ENCODE measurements at places on chromosomes 13 and 19.

DNA sequence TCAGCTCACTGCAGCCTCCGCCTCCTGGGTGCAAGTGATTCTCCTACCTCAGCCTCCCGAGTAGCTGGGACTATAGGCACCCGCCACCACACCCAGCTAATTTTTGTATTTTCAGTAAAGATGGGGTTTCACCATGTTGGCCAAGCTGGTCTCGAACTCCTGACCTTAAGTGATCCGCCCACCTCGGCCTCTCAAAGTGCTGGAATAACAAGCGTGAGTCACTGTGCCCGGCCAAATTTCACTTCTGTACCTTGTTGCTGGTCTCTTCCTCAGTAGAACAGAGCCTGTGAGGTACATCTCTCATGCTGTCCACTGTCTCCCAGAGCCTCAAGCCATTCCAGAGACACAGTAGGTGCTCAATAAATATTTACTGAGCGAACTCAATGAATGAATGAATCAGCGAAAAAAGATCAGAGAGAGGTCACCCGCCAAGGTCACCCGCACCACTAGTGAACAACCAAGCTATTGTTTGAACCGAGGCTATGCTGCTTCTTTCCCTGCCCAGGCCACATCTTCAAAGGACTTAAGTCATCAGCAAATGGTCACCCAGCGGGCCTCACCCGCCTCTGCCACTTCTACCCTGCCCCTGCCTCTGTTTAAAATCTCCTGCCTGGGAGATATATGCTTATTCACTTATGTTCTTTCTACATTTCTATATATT lies 9.3 kb downstream of the TMEM143 start:
- no peak for DNase-seq

GRCh38 chr13:110008816-110009215 lies 222.4 kb upstream of the IRS2 start:
- no peak for DNase-seq

DNA sequence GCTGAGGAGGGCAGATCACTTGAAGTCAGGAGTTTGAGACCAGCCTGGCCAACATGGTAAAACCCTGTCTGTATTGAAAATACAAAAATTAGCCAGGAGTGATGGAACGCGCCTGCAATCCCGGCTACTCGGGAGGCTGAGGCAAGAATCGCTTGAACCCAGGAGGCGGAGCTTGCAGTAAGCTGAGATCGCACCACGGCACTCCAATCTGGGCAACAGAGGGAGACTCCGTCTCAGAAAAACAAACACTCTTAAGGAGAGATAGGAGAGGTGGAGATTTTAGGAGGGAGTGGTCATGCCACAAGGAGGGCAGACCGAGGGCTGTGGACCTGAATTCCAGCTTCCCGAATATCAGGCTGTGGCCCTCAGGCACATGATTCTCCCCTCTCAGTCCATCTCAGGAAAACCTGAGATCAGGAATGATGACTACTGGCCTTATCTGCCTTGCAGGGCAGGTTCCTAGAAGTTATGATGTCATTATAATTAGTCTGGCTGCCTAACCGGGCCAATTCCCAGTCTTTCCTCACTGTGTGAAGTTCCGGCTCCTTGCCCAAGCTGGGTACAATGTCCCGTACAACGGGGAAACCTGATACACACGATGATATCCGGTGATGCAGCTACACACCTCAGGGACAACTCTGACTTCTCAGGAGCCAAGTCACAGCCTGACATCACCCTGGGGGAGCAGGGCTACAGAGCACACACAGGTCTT lies 2.5 kb downstream of the SLC35E1 start:
- no peak for DNase-seq

DNA sequence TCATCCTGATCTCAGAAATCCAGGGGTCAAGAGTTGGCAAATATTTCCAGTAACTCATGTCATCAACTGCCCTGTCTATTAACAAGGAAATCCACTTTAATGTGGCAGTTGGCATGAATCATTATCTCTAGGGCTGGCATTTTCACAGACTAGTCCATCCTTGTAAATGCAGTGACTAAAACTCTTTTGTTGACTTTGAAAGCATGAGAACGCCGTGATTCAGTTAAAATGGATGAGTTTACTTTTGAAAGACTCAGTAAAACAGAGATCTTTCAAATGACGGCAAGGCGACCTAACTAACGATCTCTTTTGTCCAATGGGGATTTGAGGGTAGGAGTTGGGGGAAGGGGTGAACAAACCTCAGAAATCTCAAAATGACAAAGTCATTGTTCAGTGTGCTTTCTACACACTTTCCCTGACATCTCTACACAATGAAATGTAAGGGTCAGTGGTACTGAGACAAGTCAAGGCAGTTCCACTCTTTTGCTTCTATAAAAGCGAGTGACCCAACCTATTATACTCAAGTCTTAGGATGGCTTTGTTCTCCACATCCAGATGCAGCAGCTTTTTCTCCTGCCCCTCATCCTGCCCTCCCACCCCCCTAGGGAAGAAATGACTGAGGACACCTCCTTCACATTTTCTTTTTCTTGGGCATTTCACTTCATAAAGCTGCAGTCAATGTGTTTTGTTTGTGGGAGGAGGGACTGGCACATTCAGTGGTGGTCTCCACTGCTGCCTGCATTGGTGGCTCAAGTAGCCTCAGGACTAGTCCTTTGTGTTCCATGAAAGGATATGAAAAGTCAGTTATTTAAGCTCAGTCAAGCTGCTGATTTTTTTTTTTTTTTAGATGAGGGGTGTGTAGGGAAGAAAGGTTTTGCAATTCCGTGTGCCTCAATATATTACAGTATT lies 200.5 kb downstream of the ABCC4 start:
- no peak for DNase-seq

GRCh38 chr19:12790628-12791344 lies 500 bp upstream of the JUNB start:
- DNase-seq = no peak

DNA sequence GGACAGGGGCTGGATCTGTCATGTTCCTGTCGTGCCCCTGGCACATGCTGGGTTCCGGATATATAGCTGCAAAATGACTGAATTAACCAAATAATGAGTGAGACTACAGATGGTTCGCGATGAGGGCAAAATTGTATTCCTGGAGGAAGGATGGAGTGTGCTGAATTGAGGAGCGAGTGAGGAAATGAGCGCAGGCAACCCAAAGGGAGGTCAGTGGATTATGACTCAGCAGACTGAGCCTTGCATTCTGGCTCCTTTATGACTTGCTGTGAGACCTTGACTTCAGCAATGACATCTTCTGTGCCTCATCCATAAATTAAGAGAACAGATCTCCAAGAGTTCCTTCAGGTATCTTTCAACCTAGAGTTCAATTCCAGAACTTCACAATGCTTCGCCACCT lies 115.0 kb upstream of the CLDN10 start:
- no peak for DNase-seq

GRCh38 chr19:18307271-18307681 lies 15.6 kb downstream of the LSM4 start:
- DNase-seq = no peak

GRCh38 chr13:72198967-72199560 lies 332.1 kb upstream of the DACH1 start:
- no peak for DNase-seq

DNA sequence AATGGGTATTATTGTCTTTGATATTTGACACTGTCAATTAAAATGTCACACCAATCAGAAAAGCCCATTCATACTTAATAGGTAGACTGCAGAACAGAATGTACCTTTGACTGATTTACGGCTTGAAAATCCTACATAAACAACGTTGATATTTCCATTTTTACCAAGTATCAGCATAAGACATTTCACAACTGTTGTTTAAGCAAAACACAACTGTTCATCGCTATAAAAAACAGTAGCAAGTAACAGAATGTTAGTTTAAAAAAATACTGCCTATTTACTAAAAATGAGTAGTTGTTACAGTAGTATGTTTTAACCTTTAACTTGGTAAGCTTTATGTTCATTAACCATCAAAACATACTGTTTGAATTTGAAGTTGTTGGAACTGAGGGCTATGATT lies 1096.6 kb downstream of the PCDH17 start:
- DNase-seq = no peak

- no peak for DNase-seq
Measured at GRCh38 chr13:39665763-39666162, 10.3 kb downstream of the COG6 start.

GRCh38 chr13:44842158-44842557 lies 147.1 kb downstream of the NUFIP1 start:
- DNase-seq = no peak
